ENCODE measurements at places on chromosomes 12 and 14. TPM values are rescaled to one million over a fixed set of nuclear protein-coding genes. Genes with fewer than 3 reads are reported as not detected.

The KRT3 gene
- not detected for total RNA-seq

The KLRC2 gene
- total RNA-seq: not detected

The KRT83 gene
- total RNA-seq: not detected

The ZNF839 gene
- 16.1 TPM for total RNA-seq

The C12orf50 gene
- 0.30 TPM for total RNA-seq

The OR4E2 gene
- not detected for total RNA-seq

The COPZ1 gene
- total RNA-seq: 148 TPM

The ACVRL1 gene
- 0.49 TPM for total RNA-seq

The GALNT8 gene
- 7.9 TPM for total RNA-seq

The KSR2 gene
- 0.14 TPM for total RNA-seq

The ATXN3 gene
- 30.2 TPM for total RNA-seq

The TBX5 gene
- total RNA-seq: not detected

The POTEM gene
- total RNA-seq: not detected

The NPFF gene
- total RNA-seq: not detected

The KRT79 gene
- total RNA-seq: not detected

The PLA2G1B gene
- total RNA-seq: not detected

The LRRC74A gene
- total RNA-seq: not detected

The KRT80 gene
- total RNA-seq: not detected

The FAIM2 gene
- total RNA-seq: 0.73 TPM

The IFNG-AS1 gene
- not detected for total RNA-seq

The CIROP gene
- not detected for total RNA-seq

The GLIPR1L1 gene
- total RNA-seq: not detected

The LBHD2 gene
- not detected for total RNA-seq

The RPL6 gene
- total RNA-seq: 2,075 TPM

The ZNF140 gene
- total RNA-seq: 19.6 TPM

The SRRM4 gene
- 10.8 TPM for total RNA-seq

The BLTP3B gene
- total RNA-seq: 19.0 TPM

The CD4 gene
- 3.8 TPM for total RNA-seq

The CNOT2 gene
- total RNA-seq: 79.4 TPM

The CLECL1 gene
- total RNA-seq: not detected

The ERO1A gene
- 38.7 TPM for total RNA-seq

The ANO2 gene
- total RNA-seq: 1.9 TPM

The TIMM9 gene
- total RNA-seq: 47.2 TPM

The HCAR2 gene
- not detected for total RNA-seq

The TSPAN19 gene
- total RNA-seq: 0.36 TPM

The PTCSC3 gene
- total RNA-seq: not detected

Data from neural crest cell (in vitro differentiated cells).